ENCODE measurements at places on chromosomes 3 and 15.
A peak's percentile ranks its signal among the peaks of the same experiment; 100 is the strongest.

- no peak for DNase-seq
Measured at GRCh38 chr3:59425371-59425770, 375.5 kb upstream of the CFAP20DC start.

DNA sequence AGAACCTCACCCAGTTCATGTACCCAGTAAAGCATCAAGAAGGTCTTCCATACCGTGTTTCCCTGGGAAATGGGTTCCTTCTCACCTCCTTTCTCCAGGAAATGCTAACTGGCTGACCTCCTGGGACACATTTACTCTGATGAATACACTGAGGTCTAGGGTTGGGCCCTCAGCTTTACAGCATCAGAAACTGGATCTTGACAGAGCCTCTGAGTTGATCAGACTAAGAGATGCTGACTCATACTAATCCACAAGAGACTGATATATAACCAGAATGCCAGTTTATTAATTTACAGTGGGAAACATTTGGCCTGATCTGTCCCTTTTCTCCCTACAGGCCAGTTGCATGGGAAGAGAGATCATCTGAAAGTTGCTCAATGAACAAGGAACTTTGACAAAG, 55.8 kb downstream of the GTF2E1 start:
- DNase-seq, result no peak

DNA sequence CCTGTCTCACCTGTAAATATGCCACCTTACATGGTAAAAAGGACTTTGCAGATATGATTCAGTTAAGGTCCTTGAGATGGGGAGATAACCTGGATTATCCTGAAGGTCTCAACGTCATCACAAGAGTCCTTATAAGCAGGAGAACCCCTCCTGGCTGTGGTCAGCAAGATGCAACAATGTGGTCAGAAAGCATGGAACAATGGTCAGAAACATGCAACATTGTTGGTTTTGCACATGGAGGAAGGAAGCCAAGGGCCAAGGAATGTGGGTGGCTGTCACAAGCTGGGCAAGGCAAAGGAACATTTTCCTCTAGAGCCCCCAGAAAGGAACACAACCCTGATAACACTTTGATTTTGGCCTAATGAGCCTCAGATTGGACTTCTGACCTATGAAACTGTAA, 9.4 kb upstream of the SUMF1 start:
- DNase-seq, result no peak

DNA sequence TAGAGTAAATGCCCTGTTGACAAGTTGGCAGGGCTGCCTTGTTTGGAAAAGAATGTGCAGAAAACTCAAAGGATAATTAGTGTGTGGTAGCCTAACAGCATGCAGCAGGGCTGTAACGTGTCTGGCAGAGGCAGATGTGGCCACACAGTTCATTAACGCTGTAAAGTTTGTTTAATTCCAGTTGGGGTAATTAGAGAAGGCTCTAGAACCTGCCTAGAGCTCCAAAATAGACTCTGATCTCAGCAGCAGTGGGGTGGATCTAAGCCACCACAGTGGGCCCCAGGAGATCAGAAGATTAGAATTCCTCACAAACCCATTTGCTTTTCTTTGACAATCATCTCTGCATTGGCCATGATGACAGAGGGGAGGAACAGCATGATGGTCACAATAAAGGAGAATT, 65.1 kb upstream of the LEKR1 start:
- no peak for DNase-seq

- DNase-seq, result no peak
Measured at GRCh38 chr15:74369756-74370155, 2.3 kb upstream of the CYP11A1 start.

DNA sequence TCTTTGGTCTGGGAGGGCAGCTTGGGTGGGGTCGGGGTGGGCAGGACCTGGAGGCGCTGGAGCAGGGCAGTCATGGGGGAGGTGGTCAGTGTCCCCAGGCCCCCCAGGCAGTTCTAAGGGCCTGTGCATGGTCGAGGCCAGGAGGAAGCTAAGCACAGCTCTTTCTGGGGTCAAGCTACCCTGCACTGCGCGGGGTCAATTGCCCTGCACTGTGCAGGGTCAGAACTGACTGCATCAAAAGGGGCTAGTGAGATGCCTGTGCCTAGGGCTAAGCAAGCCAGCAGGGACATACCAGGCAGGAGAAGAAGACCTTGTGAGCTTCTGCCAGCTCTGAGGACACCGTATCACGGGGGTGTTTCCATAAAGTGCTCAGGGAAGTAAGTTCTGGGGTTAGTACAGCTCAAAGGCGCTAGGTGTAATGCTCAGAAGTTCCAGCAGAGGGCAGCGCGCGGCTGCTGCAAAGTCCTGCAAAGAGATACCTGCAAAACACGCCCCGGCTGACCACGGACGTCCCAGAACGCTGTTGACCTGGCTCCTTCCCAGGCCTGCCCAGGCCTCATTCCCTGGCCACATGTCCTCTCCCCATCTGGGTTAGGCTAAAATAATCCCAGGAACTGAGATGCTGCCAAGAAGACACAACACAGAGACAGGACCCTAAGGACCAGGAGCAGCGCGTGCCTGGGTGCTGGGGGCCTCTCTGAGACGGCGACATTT, 18.8 kb upstream of the IQSEC1 start:
- peak; percentile 23 for DNase-seq

GRCh38 chr3:46407970-46408369, 911 bp downstream of the CCRL2 start:
- DNase-seq, result no peak

DNA sequence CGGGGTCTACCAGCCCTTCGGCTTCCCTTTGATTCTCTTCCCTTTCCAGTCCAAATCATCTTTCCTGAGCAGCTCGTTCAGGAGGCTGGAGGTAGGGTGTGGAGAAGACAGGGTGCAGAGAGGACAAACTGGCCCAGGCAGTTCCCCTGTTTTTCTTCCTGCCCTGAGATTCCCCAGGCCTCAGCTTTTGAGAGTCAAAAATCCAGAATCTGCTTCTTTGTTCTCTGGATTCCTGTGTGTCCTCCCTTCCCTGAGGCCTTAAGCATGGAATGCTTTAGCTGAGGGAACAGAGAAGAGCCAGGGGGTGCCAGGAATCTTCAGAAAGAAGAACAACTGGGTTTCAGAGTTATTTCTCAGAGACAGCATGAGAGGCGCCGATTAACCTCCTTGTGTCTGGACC, 26.7 kb upstream of the LRTM1 start:
- no peak for DNase-seq

GRCh38 chr3:115699706-115700105, 76.4 kb downstream of the GAP43 start:
- DNase-seq, result no peak

DNA sequence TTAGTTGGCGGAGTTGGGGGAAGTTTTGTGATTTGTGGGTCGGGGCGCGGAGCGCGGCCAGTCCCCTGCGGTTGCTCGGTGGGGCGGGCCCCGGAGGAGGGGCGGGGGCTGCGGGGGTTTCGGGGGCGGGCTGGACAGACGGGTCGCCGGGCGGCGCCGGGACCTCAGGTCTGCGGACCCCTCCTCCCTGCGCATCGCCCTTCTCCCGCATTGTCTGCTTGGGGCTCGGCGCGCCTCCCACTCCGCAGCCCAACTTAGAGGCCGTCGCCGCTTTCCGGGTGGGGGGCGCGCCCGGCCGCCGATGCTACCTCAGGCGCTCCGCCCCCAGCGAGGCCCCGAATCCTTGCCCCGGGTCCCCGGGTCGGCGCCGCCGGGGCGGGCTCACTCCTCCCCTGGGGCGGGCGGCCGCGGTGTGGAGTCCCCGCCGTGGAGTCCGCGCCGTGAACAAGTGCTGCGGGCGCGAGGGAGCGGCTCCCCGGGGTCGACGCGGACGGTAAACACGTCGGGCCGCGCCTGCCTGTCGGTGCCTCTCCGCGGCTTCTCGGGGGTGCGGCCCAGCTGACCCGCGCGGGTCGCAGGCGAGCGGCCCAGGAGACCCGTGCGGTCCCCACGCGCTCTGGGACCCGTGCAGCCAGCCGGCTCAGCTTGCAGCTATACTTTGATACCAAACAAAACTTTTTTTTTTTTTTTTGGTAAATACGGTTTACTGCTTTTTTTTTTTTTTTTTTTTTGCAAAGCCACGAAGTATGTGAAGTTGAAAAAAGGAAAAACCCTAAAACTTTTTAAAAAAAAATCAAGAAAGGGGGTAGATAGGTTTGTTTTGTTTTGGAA, 624 bp downstream of the AKAP13 start:
- DNase-seq, result no peak

GRCh38 chr3:106065831-106066230, 197.0 kb upstream of the CBLB start:
- DNase-seq, result no peak

DNA sequence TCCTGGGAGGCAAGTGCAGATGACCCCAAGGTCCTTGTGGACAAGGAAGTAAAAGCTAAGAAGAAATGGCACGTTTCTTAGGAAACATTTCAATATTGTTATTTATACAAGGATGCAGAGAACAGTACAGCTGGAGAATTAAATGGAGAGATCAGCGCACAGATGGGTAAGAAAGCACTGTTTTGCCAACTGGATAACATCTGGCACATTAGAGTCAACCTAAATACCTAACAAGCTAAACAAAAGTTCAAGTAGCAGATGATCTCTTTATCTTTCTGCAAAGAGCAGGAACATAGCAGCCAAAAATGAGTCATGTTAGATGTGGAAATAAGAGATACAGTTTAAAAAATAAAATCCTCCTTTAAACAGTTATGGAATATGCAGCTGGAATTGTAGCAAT, 15.7 kb upstream of the DPPA4 start:
- DNase-seq, result no peak

- DNase-seq, result no peak
Measured at GRCh38 chr3:46019707-46020106, 7.6 kb downstream of the XCR1 start.

DNA sequence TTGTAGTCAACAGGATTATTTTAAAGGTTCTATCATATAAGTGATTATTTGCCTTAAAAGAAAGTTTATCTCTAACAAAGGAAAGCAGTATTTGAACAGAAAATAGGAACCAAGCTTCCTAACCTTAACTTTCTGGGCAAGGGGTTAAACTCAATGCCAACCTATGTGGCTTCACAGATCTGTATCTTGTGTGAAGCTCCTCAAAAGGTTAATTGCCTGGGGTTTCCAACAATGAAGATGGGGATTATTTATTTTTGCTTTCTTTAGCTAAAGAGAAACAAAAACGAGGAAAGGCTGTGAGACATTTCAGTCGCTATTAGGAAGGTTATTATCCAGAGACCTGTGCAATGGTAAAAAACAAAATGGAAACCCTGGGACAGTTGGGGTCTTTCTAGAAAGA, 1.1 kb upstream of the WDR82 start:
- DNase-seq, result no peak

DNA sequence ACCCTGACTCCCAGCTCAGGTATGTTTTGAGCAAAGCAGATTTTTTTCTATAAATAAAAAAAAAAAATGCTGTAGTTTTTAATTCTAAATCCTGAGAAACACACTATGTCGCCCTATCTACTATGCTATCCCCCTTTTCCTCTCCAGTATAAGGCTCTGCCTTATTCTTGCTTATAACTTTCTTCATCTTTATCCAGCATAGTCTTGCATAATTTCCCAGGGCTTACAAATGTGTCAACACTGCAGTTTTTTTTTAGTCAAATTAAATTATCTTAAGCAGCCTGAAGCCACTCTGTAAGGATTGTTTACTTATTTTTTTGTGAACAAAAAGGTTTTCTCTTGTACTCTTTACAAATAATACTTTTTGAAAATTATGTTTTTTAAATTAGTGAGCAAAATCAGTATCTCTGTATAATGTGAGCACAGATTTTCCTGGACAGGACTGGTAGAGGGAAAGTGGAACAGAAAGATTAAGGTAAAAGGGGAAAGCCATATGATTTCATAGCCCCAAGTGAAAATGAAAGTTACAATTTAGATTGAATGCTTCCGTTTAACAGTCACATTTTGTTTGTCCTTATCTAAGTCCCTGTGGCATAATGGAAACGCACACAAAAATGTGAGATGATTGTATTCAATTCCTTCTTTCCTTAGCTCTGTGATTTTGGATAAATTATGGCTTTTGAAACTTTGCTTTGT, 5.6 kb upstream of the PYDC2 start:
- no peak for DNase-seq

DNA sequence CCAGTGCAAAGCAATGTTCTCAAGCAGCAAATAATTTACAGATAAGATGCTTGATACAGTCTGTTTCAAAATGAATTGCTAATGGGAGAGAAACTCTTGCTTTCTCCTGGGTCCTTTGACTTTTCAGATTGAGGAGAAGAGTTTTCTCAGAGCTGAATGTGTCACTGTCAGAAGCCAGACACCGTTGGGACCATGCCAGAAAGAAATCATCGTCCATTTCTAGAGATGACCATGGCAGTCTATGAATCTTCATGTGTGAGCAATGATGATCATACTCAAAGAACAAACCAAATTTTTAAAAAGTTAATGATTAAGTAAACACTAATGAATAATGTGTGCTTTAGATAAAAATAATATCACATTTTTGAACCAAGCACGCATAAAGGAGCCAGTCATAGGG, 77.6 kb downstream of the ZNF385D start:
- DNase-seq, result no peak

GRCh38 chr15:83057696-83058376, 9.2 kb downstream of the BTBD1 start:
- no peak for DNase-seq

DNA sequence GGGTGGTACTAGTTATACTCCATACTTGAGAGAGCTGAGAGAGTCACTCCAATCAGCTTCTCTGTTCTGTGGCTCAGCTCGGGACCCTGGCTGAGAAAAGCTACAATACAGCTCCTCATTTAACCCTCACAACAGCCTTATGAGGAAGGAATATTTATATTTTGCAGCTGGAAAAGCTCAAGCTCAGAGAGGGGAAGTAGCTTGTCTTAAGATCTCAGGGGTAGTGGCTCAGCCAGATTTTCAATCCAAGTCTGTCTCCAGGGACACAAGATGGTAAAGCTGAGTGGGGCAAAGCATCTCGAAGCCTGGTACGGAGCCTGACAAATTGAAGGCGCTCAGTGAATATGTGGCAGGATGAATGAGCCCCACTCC, 14.8 kb downstream of the SCAMP2 start:
- DNase-seq, result no peak

- peak; percentile 95 for DNase-seq
Measured at GRCh38 chr15:86555939-86556338, 476.3 kb downstream of the AGBL1 start.

DNA sequence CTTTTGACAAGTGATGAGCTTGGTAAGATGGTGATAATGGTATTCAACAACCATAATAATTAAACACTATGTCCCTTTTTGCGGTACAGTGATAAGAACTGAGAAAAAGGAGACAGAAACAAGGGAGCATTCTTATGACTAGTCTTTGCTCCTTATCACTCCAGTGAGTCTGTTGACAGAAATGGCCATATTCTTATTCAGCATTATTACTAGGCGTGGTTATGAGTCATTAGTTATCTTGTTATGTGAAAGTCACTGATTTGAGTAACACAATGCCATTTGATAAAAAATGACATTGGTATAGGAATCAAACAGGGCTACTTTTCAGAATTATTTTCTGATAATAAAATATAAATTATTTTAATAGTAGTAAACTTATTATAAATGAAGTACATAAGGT, 193.5 kb downstream of the C3orf38 start:
- DNase-seq, result no peak

GRCh38 chr3:74845081-74845480, 230.6 kb upstream of the CNTN3 start:
- DNase-seq, result no peak

- no peak for DNase-seq
Measured at GRCh38 chr3:43817825-43818224, 127.1 kb downstream of the ABHD5 start.
